ENCODE measurements at places on chromosomes 12 and 14.
A peak's percentile ranks its signal among the peaks of the same experiment; 100 is the strongest.

DNA sequence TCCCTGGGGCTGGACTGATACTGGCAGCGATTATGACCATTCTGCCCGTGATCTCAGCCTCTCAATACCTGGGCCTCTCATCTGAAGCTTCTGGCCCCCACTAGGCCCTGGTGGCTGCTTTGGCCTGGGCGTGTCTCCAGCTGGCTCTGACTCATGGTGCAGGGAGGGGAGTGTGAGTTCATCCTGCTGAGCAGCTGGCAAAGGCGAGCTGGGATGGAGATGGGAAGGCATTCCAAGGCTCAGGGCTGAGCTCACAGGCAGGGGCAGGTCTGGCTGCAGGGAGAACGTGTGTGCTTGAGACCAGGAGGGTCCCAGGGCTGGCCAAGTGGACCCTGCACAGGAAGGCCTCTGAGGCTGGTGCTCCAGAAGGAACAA, 221.8 kb downstream of the TMEM121 start:
- no peak for DNase-seq

- no peak for DNase-seq
These were observed 15.4 kb downstream of the RAB35 start for GRCh38 chr12:120101182-120101581.

DNA sequence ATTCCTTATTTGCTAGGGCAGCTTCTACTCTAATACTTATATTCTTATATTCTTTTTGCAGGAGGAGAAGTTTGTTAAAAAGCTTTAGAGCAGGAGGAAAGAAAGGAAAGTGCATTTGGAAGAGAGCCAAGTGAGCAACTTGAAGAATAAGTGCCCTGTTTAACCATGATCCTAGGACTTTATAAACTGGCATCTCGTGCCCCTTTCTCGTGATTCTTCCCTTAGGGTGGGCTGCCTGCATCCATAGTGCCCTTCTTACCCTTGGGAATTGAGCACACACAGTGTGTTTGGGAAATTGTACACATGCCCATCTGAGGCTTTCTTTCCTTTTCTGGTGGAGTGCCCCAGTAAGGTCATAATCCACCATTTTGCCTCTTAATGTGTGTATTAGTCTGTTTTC, 141.9 kb downstream of the NUBPL start:
- DNase-seq, result no peak

DNA sequence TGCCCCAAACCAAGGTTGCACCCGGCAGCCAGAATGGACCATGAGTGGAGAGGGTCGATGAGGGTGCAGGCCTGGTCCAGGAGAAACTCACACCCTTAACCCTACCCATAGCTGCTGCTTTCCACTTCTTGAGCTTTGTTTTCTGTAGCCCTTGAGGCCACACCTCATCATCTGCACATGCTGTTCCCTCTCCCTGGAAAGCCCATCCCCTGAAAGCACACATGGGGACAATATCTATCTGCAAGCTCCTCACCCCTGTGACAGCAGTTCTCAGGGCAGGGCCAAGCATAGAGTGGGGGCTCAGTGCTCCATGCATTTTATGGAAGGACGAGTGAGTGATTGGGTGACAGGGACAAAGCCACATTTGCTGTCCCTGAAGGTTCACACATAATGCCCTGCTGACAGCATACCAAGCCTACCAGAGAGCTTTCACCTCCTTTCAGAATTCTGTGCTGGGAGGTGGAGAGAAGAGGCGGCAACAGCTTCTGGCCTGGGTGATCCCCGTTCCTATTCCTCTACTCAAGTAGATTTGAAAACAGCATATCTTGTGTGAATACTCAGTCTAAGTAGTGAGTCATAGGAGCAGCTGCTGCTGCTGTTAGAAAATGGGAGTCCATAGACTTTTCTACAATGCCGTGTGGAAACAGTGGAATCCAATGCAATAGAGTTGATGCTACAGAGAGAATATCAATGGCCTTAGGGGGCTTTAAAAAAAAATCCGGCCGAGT, 44.6 kb downstream of the SRGAP1 start:
- DNase-seq, result no peak

GRCh38 chr14:32847867-32848266, 90.8 kb upstream of the NPAS3 start:
- DNase-seq, result no peak

- no peak for DNase-seq
These were observed 6.4 kb downstream of the NFKBIA start for GRCh38 chr14:35398071-35398584.

DNA sequence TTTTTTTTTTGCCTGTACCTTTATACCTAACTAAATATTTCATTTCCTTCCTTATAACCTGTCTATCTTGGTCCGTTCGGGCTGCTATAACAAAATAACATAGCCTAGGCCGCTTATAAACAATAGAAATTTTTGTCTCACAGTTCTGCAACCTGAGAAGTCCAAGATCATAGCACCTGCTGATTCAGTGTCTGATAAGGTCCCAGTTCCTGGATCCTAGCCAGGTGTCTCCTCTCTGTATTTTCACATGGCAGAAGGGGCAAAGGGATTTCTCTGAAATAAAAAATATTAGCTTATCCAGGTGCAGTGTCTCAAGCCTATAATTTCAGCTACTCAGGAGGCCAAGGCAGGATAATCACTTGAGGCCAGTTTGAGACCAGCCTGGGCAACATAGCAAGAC, 1046.6 kb upstream of the USP15 start:
- no peak for DNase-seq

DNA sequence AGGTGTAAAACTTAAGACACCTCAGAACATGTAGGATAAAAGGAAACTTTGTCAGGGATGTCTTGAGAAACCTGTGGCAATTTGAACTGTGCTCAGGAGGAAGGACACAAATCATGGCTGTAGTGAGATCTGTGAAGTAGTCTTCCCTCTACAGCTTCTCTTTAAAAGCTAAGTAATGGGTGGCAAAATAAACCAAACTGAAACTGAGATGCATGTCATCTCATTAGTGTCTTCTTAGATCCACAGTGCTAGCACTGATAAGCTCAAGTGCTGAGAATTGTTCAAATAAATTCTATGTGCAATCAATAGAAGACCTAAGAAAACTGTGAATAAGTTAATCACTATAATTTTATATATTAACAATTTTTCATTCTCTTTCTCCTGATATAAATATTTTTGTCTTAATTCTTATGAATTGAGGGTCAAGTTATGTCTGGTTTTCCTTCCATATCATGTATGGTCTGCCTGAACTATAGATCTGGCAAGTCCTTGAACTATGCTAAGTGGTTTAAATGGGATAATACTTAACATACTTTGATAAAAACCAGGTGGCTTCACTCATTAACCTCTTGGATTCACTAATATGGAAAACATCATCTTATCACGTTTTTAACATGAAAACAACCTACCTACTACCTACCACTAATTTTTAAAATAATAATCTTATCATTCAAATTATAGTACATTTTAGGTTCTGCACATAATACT, 27.2 kb downstream of the SYT1 start:
- no peak for DNase-seq

DNA sequence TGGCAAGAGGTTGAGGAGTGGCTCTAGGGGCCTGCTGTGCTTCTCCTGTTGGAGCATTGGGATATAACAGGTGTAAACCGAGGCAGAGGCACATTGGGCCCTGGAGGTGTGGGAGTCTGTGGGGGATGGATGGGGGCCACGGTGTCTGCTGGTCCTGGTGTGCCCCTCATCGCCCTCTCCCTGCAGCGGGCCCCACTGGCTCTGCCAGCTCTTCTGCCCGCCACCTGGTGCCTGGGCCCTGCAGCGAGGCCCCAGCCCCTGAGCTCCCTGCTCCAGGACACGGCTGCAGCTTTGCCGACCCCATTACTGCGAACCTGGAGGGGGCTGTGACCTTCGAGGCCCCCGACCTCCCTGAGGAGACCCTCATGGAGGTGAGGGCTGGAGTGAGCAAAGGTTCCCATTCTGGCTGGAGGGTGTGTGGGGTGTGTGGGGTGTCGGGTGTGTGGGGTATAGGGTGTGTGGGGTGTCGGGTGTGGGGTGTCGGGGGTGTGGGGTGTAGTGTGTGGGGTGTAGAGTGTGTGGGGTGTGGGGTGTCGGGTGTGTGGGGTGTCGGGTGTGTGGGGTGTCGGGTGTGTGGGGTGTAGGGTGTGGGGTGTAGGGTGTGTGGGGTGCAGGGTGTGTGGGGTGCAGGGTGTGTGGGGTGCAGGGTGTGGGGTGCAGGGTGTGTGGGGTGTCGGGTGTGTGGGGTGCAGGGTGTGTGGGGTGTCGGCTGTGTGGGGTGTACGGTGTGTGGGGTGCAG, 10.6 kb upstream of the PUS1 start:
- no peak for DNase-seq

DNA sequence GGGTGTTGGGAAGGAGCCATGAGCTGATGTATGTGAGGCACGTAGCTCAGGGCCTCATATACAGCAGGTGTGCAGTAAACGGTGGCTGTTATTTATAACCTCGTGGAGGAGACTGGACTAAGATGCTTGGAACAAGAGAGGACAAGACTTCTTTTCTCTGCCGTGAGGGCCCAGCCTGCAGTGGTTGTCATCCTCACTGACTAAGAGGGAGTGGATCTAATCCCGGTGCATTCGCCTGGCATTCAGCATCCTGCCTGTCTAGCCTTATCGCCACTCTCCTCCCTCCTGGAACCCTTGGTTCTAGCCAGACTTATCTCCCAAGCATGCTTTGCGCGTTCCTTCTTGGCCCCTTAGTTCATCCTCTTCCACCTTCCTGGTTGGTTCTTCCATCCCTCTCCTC, 3.9 kb downstream of the TSPAN9 start:
- no peak for DNase-seq

DNA sequence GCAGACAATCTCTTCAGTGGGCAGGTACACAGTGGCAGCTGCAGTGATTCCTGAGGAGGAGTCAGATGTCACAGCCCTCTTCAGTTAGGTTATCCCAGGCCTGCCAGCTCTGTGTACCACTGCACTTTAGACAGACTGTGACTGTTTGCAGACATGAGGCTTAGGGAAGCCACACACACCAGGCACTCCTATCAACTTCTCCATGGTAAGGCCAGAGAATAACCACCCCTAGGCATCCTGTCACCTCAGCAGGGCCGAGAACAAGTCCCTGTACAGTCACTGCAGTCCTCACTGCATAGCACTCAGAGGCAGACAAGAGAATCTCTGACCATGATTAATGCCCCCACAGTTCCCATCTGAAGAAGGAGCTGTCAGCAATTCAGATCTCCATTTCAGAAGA, 296.5 kb downstream of the GALC start:
- DNase-seq, result no peak

DNA sequence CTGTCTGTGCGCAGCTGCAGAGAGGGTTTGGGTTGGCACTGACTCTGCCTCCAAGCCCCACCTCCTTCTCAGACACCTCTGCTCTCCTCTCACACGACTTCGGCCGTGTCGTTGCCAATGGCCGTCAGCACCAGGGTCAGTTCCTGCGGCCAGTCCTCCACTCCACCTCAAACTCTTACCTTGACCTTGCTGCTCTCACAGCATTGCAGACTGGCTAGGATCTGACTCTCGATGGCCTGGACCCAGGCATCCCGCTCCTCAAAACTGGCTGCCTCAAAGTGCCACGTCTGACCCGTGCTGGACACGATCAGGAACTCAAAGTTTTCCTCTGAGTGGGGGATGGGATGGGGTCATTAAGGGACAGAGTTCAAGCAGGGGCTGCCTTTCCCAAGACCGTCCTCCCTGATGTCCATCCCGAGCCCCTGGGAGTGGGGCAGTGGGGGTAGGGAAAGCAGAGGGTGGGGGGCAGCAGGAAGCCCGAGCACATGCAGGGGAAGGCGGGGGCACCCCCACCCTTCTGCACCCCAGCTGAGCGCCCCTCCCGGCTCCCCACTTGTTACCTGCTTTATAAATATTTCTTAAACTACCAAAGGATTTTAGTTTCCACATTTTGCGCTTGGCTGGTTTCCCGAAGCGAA, 10.7 kb downstream of the AGAP2 start:
- no peak for DNase-seq

- no peak for DNase-seq
These were observed 70.1 kb downstream of the ERGIC2 start for GRCh38 chr12:29310899-29311298.

- peak; percentile 10 for DNase-seq
These were observed 78.7 kb downstream of the NEDD1 start for GRCh38 chr12:96985515-96986362.

- DNase-seq, result no peak
These were observed 577 bp upstream of the TPCN1 start for GRCh38 chr12:113220593-113221180.

DNA sequence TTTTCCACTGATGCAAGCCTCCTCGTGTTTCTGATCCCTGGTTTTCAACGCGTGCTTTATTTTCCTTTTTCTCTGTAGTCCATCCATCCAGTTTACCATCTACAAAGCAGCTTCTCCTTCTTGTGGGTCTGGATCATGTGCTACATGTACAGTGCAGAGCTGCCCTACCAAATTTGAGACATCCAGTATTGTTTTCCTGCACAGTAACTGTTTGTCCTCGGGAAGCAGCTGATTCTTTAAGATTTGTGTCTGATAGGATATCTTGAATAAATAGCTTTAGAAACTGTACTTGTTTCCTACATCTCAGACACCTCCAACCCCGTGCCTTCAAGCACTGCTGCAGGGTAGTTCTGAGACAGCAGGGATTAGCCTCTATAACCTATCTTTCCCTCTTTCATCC, 368.1 kb upstream of the FAR2 start:
- no peak for DNase-seq

GRCh38 chr12:55842681-55843429, at the start of gene MMP19:
MMP19 (minus strand) TSS chr12:55842936; CDS start chr12:55842830, 106 bp downstream.
- DNase-seq, result no peak

DNA sequence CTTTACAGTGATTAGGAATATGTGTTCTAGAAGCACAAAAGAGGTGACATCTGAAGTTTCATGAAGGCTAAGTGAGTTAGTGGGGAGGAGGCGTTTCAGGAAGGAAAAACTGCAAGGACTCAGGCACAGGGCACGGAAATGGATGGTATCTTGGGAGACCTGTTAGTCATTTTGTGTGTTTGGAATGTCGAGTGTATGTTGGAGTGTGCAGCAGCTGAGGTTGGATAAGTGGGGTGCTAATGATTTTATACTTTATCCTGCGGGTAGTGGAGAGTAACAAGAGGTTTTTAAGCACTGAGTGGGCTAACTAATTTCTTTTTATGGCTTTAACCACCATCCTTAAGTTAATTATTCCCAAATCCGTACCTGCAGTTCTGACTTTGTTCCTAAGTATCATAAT, 571.5 kb upstream of the FBXO33 start:
- DNase-seq, result no peak

DNA sequence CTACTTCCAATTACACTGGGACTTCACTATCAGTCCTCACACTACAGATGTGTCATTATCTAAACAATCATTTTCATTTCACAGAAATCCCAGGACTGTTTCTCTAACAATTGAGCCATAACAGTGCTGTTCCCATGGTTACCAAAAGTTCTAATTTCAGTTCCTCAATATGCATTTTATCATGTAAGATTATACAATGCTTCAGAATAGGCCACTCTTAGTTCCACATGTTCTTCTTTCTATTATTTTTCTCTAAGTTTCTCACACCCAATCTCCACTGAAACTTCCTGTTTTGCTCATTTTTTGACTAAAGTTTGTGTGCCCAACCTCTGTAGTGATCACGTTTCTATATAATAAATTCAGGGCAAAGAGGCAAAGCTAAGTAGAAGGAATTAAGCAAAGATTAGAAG, 185.8 kb downstream of the DUSP6 start:
- no peak for DNase-seq
